ENCODE measurements at places on chromosomes 2 and 18.

- DNase-seq = no peak
Measured at GRCh38 chr2:47602996-47603395, 179.9 kb upstream of the MSH6 start.

- no peak for DNase-seq
Measured at GRCh38 chr2:15982285-15983044, 42.1 kb downstream of the MYCN start.

DNA sequence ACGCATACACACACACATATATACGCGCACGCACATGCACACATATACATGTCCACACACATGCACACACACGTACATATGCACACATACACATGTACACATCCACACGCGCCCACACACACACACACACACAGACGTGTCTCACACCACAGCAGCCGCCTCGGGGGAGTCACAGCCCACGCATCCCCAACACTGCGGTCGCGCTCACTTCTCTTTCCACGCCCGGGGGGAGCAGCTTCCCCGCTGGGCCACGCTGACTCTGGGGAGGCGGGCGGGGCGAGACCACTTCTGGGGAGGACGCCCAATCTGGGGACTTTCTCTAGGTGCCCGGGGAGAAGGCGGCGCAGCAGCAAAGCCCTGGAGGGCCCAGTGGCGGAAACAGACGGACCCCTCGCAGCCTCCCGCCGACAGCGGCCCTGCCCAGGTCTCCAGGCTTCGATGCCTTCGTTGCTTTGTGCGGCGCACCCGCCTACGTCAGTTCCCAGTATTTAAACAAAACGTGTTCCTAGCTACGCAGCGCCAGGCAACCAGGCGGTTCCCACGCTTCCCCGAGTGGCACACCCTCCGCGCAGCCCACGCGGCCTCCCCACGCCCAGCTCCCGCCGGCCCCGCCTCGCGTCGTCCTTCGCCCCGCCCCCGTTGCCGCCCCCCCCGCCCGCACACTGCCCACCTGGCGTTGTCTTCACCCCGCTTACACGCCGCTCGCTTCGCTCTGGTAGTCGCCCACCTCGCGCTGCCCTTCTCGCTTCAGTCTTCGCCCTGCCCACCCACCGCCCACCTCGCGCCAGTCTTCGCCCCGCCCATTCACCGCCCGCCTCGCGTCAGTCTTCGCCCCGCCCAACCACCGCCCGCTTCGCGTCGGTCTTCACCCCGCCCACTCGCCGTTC, 810 bp upstream of the RBFA start:
- DNase-seq = no peak

- DNase-seq = no peak
Measured at GRCh38 chr18:21841570-21841969, 101.0 kb downstream of the MIB1 start.

GRCh38 chr2:120294008-120294340, 41.3 kb downstream of the RALB start:
- no peak for DNase-seq

DNA sequence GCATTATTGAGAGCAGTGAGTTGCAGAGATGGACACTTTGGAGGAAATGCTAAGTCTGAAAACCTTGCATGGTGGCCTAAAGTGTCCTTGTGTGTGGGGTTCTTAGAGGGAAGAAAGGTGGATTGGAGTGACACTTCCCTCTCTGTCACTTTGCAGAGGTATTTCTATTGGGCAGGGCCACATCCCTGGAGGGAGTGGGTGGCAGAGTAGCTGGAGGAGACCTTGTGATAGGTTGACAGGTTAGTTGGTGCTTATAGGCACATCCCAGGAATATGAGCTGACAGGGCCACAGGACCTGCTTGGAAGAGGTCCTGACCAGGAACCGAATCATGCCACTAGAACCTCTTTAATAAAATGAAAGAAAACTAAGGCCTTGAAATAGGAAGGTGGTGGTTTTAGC, 972 bp upstream of the IGFBP5 start:
- no peak for DNase-seq

DNA sequence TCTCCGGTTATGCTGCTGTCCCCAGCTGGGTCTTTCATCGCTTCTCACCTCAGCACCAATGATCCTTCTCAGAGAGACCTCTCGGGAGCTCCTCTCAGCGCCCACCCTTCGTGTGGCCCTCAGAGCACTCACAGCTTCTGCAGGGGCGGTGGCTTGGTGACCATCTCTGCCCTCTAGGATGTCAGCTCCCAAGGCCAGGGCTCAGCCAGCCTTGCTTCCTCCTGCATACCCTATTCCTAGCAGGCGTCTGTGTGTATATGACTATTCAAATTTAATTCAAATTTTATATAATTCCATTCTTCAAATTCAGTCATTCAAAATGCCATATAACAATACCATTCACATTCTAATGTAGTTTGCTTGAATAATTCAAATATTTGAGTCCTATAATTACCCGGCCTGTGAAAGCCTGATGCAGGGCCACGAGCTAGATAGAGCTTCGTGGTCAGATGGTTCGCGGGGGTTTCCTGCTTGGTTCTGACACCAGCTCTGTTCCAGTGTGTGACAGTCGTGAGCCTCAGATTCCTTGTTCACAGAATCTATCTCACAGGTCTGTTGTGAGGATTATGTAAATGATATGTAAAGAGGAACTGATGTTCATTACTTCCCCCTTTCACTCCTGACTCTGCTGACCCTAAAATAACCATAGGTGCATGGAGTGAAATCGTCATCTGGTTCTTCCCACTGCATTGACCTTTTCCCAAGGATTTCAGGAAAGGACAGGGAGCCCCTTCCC, 94.0 kb upstream of the CNGA3 start:
- no peak for DNase-seq

DNA sequence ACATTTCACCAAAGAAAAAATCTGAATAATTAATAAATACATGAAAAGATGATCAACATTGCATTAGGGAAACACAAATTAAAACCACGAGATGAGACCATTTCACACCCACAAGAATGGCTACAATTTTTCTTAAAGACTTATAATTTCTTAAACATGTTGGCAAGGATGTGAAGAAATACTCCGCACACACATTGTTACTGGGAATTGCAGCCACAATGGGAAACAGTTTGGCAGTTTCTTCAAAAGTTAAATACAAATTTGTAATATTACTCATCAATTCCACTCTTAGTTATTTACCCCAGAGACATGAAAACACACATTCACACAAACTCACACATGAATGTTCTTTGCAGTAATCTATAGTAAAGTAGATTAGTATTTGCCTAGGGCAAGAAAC, 363.3 kb upstream of the SMIM21 start:
- no peak for DNase-seq

DNA sequence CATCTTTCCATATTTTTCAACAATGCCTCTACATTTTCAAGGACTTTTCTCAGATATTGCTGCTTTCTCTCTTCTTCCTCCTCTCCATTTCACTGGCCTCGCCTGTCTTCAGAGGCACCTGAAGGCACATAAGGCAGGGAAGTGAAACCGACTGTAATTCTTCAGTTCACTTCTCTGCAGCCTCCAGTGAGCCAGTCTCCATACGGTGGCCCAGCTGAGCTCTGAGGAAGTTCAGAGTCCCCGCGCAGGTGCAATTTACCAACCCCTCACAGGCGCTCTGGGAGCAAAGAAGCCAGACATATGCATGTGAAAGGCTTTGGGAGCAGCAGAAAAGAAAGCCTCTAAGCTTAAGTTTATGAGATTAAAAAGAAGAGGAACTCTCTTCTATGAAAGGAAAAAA, 12.4 kb downstream of the KLHL14 start:
- no peak for DNase-seq

DNA sequence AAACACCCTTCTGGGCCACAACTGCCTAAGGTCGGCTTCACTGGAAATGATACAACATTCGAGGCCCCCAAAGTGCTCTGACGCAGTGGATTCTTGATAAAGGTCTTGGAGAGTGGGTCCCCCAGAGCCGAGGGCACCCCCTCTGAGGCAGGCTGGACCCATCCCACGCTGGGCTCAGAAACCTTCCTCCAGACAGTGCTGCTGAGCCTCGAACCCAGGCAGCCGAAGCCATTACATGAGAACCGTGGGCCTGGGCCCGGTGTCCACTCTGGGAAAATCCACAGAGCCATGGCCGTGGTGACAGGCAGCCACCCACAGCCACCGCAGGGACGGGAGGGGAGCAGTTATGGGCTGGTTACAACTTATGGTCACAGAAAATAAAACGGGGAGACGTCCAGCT, 81.4 kb upstream of the ID2 start:
- no peak for DNase-seq

GRCh38 chr18:48007955-48008701, 77.7 kb upstream of the SMAD2 start:
- peak; percentile 29 for DNase-seq

- DNase-seq = no peak
Measured at GRCh38 chr2:96969321-96969720, 17.1 kb downstream of the FAM178B start.

- no peak for DNase-seq
Measured at GRCh38 chr2:150856596-150857281, 369.3 kb upstream of the RND3 start.

GRCh38 chr2:19363474-19363778, 5.0 kb upstream of the OSR1 start:
- DNase-seq = no peak

GRCh38 chr2:238339395-238339780, 19.1 kb downstream of the TRAF3IP1 start:
- no peak for DNase-seq

GRCh38 chr18:21672521-21673267, 31.9 kb downstream of the ABHD3 start:
- no peak for DNase-seq

DNA sequence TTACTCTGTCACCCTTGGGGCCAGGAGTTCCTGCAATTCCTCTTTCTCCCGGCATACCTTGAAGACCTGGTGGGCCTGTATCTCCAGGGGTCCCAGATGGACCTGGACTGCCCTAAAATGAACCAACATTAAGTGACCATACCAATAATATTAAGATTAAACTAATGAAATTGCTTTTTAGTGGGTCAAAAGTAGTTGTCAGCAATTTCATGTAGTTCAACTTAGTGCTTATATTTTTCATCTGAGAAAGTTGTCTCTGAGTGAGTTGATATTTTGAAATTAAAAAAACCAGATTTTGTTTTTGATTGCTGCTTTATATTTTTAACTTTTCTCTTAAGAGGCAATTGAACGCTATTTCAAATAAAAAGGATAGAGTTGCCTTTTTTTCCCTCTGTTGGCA, 83.1 kb downstream of the COL3A1 start:
- no peak for DNase-seq

GRCh38 chr18:52325997-52326396, 14.0 kb upstream of the DCC start:
- DNase-seq = no peak

- DNase-seq = no peak
Measured at GRCh38 chr2:172215172-172215935, 112.7 kb upstream of the DLX2 start.

DNA sequence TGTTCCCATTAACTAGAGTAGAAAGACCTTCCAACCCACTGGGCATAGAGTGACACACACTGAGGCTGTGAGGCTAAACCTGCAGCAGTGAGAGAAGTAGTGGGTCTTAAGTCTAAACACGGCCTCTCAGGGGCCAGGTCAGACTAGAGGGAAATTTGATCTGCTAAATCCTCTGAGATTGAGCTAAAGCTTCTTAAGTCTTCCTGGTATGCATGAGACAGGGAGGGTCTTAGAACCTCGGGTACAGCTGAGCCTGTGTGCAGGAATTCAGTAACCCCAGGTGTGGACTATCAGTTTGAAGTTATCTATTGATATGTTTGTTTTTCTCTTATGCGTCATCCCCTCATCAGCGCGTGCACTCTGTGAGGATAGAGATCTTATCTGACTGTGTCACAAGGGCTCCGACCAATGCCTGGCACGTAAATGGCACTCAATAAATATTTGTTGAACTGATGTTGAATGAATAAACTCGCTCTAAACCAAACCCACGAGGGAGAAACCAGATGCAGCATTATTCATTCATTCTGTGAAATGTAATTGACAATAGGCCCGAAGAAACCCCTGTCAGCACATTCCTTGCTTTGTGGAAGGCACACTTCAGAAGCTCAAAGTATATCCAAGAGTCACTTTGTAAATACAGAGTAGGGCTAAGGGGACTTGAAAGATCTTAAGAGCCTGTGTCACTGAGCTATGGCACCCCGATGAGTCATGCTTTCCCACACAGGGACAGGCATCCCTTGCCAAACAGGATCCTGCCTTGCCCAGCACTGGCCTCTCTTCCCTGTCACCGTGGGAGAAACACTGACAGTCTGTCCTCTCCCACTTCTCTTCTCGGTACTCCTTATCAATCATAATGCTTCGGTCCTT, 21.7 kb upstream of the RAB10 start:
- no peak for DNase-seq

GRCh38 chr2:25368660-25369059, 26.9 kb upstream of the DNMT3A start:
- DNase-seq = no peak

- no peak for DNase-seq
Measured at GRCh38 chr18:2540575-2540974, 30.7 kb downstream of the METTL4 start.

DNA sequence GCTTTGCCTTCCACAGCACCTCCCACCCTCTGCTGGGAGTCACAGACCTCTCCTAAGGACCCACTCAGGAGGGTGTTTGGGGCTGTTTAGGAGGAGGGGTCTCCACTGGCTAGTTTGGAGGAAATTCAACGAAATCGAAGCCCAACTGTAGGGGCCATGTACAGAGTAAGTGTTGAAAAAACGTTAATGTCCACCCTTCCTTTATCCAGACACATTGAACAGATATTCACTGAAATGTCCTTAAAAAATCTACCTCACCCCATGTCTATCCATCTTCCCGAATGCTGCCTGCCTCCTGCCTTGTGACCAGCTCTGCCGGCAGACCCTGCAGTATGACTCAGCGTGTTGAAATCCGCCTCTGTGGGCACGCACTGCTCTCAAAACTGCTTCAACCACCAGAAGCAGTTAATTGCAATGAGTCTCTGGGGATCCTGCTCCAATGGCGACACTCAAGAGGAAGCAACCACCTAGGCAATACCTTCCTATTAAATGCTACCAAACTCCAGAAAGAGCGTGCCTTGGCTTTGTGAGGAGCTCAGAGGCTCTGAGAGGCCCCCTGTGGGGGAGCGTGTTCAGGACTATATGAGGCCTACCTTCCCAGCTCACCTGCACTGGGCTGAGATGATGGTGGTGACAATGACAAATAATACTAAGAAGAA, 61.4 kb upstream of the RTN4 start:
- DNase-seq = no peak

- no peak for DNase-seq
Measured at GRCh38 chr2:158502974-158503373, 46.2 kb downstream of the PKP4 start.

GRCh38 chr2:22694856-22695255, 690.1 kb upstream of the KLHL29 start:
- DNase-seq = no peak

DNA sequence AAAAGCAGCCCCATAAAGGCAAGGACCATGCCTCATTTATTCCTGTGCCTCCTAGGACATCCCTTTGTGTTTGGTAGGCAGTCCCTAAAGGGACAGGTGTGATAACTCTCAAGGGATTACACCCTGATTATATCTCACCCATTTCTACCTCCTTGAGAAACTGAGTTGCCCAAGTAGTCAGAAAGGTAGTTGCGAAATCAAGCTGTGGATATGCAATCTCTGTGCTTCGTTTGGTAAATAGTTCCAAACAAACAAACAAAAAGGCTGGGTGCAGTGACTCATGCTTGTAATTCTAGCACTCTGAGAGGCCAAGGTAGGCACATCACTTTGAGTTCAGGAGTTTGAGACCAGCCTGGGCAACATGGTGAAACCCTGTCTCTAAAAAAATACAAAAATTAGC, 100.2 kb upstream of the ARL5A start:
- no peak for DNase-seq

Measured in stimulated activated CD4-positive, alpha-beta T cell treated with anti-CD3 and anti-CD28 coated beads, TNF-alpha, amount 100 ng/mL, for 4 hours (primary cell).